ENCODE measurements at places on chromosomes 6 and 20. TPM values are rescaled to one million over a fixed set of nuclear protein-coding genes. Genes with fewer than 3 reads are reported as not detected.

Gene HLA-G
- total RNA-seq, result 0.52 TPM

Gene MUC21
- not detected for total RNA-seq

Gene CALHM4
- total RNA-seq, result not detected

Gene ADAM33
- 2.6 TPM for total RNA-seq

Gene ANKRD66
- not detected for total RNA-seq

Gene SLC35F1
- 2.1 TPM for total RNA-seq

Gene CLDN20
- total RNA-seq, result not detected

Gene AIF1
- 17.9 TPM for total RNA-seq

Gene CDKN1A
- 46.0 TPM for total RNA-seq

Gene PLN
- 0.28 TPM for total RNA-seq

Gene TGM2
- total RNA-seq, result 40.3 TPM

Gene MYCT1
- total RNA-seq, result 2.3 TPM

Gene SLC2A10
- 14.3 TPM for total RNA-seq

Gene PPP2R5D
- 17.2 TPM for total RNA-seq

Gene PM20D2
- 11.0 TPM for total RNA-seq

Gene CLVS2
- total RNA-seq, result not detected

Gene ZHX3
- 10.9 TPM for total RNA-seq

Gene OXT
- total RNA-seq, result not detected

Gene SLC13A3
- 2.7 TPM for total RNA-seq

Gene SGK2
- total RNA-seq, result 20.0 TPM

Gene SSTR4
- total RNA-seq, result not detected

Gene OR12D3
- not detected for total RNA-seq

Gene KCNK5
- 19.2 TPM for total RNA-seq

Gene LGSN
- 0.19 TPM for total RNA-seq

Gene NKAIN4
- not detected for total RNA-seq

Gene BMP5
- total RNA-seq, result 1.2 TPM

Gene HLA-DRA
- total RNA-seq, result 24.0 TPM

Gene OVOL2
- 7.9 TPM for total RNA-seq

Gene JPH2
- total RNA-seq, result 0.29 TPM

Data from pancreas (tissue), 10 donors.